ENCODE measurements at places on chromosomes 2 and 18.

- no peak for DNase-seq
Observed at GRCh38 chr2:137107904-137108303, 342.6 kb downstream of the THSD7B start.

DNA sequence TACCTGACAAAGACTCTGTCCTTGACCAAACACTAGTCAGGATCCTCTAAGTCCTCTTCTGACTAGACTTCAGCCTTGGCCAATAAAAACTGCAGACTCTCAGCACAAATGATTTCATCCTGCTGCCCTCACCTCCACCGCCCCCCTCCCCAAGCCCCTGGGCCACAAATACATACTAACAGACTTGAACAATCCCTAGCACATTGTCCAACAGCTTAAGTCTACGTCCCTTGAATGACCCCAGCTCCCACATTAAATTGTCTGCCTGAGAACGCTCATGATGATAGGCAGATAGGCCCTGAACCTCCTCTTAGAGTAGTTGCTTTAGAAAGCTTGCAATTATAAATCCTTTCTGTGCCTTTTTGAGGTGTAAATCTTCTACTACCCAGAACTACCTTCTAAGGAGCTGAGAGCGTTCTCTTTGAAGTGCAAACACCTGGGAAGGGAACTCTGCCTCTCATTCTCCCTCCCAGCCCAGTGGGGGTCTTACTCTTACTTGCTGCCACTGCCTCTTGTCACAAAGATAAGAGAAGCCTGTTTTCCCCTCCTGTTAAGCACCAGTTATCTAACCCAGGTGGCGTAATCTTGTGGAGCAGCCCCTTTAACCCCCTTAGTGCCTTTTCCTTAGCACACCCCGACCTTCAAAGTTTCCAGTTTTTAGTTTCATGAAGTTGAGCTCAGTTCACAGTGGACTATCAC is 1225.6 kb downstream of the LRP1B start:
- no peak for DNase-seq

GRCh38 chr2:238566001-238566645 is 139.4 kb downstream of the ASB1 start:
- DNase-seq, result no peak

DNA sequence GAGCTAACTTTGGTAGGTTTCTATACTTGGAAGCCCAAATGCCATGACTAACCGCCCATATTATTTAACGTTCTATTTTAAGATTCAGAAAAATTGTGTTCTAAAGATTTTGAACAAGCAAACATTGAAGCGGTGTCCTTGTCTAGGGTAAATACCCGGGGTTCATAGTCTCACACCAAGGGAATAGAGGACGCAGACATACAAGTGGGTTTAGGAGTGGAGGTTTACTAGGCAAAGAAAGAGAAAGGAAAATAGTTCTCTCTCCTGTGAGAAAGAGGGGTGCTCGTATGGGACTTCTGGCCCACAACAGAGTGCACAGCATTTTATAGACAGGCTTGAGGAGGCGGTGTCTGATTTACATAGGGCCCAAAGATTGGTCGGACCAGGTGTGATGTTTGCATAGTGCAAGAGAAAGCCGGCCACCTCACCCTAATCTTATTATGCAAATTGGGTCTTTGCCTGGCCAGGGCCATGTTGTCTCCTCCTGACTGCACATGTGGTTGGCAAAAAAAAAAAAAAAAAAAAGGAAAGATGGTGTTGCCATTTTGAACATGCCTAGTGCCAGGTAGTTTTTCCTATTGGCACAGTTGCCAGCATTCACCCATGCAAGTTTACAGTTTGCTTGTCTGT is 1062.6 kb downstream of the LRP1B start:
- DNase-seq, result no peak

DNA sequence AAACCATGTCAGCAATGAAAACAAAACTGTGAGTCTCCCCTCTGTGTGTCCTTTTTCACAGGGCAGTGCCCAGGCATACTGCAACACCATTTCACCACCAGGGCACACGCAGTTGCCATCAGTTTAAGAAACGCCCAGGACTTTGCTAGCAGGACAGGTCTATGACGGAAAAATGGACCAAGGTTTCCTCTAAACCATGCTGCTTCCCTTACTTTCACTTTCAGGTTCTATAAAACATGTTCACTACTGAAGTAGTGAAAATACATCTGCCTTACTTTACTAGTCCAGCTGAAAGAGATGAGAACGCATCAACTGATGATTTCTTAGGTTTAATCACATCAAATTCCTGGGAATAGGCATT is 110.5 kb downstream of the TCF4 start:
- DNase-seq, result peak; percentile 1

DNA sequence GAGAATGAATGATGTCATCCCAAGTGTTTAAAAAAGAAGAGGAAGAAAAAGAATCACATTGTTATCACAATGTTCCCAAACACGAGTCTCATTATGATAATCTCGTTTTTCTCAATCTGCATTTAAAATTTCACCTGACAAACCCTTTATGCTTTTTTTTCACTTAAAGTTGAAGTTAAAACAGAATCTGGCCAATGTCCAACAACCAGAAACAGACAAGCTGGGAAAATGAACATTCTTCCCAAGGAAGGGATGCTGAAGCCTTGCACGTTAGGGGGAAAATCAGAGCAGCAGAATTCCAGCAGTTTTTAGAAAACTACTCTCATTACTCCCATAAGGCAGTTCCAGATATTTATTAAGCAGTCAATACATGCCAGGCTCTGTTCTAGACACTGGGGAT is 245.3 kb downstream of the TMEM182 start:
- no peak for DNase-seq

- no peak for DNase-seq
Observed at GRCh38 chr2:65919550-65920188, 487.3 kb upstream of the SPRED2 start.

DNA sequence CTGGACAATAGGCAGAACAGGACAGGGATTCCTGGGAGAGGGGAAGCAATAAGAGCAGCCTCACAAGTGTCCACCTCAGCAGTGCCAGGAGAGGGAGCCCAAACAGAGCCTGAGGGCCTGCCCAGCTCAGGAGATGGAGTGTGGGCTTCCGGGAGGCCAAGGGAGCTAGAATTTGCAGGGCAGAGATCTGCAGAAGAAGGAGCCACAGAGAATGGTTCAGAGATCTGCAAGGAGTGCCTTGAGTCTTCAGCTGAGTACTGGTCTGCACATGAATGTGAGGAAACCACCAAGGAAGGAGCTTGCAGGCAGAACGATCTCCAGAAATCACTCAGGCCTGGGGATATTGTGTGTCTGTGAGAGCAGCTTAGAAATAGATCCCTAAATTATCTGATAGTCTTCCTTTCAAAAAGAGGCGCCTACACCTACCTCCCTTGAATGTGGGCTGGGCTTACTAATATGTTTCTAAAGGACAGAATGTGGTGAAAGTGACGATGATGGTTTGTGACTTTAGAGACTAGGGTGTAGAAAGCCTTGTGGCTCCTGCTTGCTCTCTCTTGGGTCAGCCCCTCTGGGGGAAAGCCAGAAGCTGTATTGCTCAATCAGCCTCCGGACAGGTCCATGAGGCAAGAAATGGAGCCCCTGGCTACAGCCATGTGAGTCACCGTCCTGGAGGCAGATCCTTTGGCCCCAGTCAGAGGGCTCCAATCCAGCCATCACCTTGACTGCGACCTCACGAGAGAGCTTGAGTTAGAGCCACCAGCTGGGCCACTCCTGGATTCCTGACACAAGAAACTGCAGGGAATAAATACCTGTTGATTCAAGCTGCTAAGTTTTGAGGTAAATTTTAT is 7.6 kb upstream of the LPIN1 start:
- DNase-seq, result no peak

DNA sequence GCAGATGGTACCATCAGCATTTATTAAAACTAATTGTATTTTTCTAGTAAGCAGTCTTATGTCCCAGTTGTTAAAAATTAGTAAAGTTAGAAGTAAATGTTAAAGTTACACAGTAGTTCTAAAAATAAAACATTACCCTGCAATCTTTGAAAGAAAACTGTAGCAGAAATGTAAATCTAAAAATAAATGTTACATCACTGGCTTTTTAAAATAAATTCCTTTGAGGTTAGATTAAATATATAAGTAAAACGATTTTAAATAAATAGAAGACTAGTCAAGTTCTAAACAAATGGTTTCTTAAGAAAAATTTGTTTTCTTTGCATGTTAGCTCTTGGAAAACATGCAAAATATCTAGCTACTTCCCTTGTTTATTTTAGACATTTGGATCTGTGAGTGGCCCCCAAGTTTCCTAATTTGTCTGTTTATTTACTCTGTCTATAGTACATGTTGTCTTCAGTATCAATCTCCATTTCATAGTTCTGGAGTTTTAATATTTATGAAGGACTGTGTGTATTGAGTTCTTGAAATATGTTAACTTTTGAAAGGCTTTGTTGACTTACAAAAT is 58.2 kb downstream of the GLS start:
- DNase-seq, result no peak

DNA sequence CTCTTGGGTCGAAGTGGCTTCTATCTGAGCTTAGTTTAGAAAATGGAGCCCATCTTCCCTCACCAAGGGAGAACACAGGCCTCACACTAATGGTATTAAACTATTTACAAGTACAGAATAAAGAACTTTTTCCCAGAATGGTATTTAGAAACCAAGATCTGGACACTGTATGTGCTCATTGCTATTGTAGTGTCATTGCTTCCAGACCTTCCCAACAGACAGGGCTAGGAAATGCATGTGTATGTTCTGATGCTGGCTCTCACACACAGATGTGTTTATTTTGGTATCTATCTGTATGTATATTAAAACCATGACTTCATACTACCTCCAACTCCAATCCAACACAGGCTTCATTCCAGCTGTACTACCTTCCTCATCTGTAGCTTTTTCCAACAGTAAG is 8.0 kb downstream of the COX5B start:
- no peak for DNase-seq

GRCh38 chr2:149747456-149747855 is 159.9 kb upstream of the MMADHC start:
- no peak for DNase-seq

- no peak for DNase-seq
Observed at GRCh38 chr2:241966647-241967466, 97.3 kb downstream of the RTP5 start.

DNA sequence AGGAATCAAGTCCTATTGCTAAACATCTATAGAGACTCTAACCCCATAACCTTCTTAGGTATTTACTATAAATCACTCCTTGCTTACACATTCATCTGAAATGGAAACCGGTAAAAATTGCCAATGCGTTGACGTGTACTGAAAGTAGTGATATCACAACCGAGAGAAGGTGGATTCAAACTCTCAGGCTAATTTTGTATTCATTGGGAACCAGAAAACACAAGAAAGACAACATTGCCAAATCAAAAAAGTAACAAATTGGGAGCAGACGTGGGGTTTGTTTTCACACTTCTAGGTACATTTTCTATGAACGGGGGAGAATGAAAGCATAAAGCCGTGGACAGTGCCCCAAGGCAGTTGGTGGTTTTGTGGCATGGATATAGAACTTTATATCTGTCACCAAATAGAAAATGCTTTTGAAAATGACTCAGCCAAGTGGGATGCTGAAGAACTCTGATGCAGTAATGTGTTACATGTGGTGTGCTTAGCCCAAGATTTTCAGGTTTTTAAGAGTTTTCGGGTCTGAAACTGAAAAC is 155.1 kb upstream of the RASGRP3 start:
- no peak for DNase-seq

GRCh38 chr2:158498749-158499136 is 42.0 kb downstream of the PKP4 start:
- no peak for DNase-seq

DNA sequence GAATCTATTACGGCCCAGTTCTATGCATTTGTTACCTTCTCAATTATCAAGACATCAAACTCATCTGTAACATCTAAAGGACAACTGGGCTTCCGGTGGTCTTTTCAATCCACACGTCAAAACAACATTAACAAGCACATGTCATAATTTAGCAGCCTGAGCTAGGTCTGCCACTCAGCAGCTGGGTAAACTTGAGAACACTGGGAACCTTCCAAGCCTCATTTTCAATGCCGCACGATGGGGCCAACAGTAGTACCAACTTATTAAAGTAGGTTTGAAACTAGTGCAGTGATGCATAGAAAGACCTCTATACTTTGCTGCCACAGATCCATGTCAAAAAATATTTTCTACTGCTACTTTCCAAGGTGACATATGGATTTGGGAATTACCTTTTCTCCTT is 60.4 kb downstream of the COL4A4 start:
- no peak for DNase-seq

- DNase-seq, result no peak
Observed at GRCh38 chr2:232977438-232977971, 35.6 kb downstream of the NGEF start.

DNA sequence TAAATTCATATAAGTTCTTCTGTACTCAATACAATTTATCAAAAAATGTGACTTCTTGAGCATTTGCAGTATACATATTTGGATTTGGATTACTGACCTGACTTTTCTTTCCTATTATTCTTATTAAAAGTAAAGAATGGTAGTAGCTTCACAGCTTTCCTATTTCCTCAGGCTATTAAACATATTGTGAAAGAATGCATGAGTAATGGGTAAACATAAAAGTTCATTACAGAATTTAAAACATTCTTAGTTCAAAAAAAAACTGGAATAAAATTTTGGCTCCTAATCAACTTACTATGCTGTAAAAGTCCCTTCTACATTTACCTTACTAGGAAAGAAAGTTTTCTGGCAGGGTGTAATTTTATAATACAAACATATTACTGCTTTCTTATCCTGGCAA is 27.3 kb upstream of the C2orf66 start:
- DNase-seq, result no peak

- DNase-seq, result peak; percentile 35
Observed at GRCh38 chr2:162297925-162298552, 20.4 kb downstream of the IFIH1 start.

DNA sequence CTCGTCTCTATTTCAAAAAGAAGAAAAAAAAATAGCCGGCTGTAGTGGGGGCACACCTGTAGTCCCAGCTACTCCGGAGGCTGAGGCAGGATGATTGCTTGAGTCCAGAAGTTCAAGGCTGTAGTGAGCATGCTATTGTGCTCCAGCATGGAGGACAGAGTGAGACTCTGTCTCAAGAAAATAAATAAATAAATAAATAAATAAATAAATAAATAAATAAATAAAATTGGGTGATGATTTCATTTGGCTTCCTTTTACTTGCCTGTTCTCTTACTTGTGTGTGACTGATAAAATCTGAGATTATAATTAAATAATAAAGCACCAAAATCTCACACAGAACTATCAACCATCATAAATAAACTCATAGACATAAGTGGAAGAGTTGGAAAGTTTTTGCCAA is 657.8 kb downstream of the NRXN1 start:
- DNase-seq, result no peak

DNA sequence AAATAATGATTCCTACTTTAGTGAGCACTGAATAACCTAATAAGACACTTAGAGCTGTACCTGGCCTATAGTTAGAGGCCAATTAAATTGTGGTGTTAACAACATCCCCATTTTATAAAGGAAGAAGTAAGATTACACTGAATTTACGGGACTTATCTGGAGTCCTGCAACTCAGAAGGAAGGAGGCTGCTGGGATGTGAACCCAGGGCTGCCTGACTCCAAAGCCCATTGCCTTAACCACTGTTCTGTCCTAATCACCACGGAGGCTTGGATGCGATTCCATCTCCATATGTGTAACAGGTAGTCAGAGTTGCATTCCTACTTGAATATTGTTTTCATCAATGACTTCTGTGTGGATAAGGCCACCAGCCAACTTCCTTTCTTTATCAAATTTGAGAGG is 168.9 kb downstream of the SOCS6 start:
- no peak for DNase-seq

Data from activated CD4-positive, alpha-beta T cell treated with anti-CD3 and anti-CD28 coated beads, Interleukin-2, amount 50 U/mL, for 4 hours (primary cell).